CD4-positive, alpha-beta T cell treated with Interleukin-17A for 4 hours (primary cell): ENCODE measurements at places on chromosomes 3 and 15.
A peak's percentile ranks its signal among the peaks of the same experiment; 100 is the strongest.

GRCh38 chr3:56795829-56796185 lies 5.9 kb downstream of the ARHGEF3 start:
- DNase-seq = no peak

DNA sequence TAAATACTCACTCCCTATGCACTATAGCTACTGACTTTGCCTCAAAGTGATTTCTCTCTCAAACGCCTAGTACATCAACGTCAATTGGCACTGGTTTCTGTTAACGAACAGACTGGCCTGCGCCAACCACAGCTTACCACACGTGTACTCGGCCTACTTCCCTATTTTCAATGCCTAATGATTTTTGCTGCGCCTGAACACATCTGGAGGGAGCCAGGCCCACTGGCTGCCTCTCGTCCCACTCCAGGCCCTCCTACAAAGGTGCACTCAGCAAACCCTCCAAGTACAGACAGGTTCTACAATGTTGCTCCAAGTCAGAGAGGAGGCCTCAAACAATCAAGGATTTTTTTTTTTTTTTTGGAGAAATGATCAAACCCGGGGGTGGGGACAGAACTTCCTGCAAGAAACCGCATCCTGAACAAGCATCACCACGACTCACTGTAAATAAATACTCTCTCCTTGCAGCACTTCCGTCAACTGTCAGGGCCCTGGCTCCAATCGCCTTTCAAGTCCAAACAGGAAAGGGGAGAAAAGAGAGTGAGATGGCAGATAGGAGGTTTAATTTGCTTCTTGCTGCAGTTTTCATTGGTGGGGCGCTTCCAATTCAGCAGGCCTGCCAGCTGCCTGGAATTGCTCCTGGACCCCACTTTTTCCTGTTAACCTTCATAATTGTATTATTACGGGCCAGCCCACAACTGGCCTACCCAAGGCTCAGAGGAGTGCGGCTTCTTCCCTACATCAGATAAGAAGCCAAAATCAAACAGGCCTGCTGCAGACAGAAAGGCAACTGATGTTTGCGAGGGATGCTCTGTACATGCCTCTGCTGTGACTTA lies 139.3 kb downstream of the FOXP1 start:
- DNase-seq = peak; percentile 83

GRCh38 chr15:88399021-88399685 lies 68.0 kb downstream of the MRPL46 start:
- no peak for DNase-seq

GRCh38 chr3:9862391-9863057 lies 17.5 kb downstream of the CIDEC start:
- peak; percentile 48 for DNase-seq

DNA sequence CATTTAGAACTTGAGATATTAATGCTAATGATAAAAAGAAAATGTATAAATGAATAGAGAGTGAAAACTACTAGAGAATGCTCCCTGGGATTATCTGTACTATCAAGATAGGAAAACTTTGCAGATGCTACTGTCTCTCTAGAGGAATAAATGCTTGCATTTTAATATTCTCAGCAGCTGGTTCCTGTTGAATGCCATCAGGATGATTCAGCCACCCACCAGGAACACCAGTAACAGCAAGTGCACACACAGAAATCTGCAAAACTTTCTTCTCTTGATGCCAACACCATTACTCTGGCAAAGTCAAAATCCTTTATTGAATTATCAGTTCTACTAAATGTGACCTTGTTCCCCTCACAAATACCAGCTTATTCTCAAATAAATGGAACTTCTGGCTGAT lies 148.4 kb downstream of the TIGIT start:
- DNase-seq = no peak

- DNase-seq = no peak
These were observed 56.1 kb downstream of the FAM174B start for GRCh38 chr15:92599394-92599970.

DNA sequence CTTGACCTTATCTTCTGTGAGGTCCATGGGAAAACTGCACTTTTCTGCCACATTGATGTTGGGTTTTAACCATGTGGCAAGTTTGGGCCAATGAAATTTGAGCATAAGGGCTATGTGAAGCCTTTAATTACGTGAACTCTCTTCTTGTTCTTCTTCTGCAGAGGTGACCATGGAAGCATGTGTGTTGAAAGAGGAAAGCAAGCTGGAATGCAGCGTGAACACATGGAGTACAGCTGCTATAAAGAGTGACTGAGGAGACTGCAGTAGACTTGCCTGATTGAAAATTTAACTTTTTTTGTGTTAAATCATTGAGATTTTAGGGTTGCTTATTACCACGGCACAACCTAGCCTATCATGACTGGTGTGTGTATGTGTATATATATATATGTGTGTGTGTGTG lies 347.3 kb downstream of the ZIC1 start:
- DNase-seq = no peak

DNA sequence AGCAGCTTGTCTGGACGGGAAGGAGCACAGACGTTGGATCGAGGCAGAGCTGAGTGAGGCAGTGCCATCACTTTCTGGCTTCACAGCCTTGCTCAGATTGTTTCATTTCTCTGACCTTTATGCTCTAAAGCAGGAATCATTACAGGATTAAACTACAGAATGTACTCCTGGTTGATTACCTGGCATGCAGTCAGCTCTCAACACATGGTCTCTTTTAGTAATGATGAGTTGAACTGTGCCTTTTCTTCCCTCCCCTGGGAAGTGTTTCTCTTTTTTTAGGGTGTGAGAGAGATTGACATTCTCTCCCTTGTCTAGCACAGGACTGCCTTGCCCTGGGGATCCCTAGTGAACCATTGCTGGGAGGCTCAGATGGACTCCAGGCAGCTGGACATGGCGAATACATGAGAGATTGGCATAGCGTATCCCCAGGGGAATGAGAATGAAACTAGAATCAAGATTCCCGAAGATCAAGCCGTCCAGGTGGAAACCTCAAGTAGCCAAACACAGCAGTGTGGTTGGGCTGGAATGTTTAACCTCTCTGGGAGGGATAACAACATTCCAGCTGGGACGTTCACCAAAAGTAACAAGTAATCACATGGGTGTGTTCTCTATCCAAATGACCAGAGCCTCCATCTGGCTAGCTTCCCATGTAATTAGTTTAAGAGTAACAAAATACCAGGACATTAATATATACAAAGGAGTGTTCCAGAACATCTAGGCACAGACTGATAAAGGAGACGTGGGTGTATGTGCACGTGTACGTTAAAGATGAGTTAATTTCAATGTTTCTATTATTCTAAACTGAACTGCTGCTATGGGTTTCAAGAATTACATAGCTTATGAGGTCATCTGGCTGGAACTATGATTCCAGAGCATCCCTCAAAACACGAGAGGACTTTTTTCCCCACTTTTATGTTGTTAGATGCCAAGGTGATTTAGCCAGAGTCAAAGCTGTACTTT lies 118.6 kb upstream of the NR2E3 start:
- DNase-seq = no peak

- DNase-seq = peak; percentile 71
These were observed 48.8 kb downstream of the GLB1 start for GRCh38 chr3:33047842-33048834.

DNA sequence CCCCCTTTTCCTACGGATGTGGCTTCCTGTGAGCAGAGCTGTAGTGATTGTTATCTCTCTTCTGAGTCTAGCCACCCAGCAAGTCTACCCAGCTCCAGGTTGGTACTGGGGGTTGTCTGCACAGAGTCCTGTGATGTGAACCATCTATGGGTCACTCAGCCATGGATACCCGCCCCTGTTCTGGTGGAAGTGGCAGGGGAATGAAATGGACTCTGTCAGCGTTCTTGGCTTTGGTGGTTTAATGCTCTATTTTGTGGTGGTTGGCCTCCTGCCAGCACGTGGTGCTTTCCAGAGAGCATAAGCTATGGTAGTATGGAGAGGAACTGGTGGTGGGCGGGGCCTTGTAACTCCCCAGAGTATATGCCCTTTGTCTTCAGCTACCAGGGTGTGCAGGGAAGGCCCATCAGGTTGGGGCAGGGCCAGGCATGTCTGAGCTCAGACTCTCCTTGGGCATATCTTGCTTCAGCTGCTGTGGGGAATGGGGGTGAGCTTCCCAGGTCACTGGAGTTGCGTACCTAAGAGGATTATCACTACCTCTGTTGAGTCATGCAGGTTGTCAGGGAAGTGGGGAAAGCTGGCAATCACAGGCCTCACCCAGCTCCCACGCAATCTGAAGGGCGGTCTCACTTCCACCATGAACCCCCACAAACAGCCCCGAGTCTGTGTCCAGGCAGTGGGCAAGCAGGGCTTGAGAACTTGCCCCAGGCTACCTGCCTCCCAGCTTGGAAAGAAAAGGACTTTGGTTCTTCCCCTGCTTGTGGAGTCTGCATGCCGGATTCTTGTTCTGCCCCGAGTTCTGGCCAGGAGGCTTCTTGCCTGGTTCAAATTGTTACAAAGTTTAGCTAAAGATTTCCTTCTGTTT lies 9.0 kb upstream of the ADGRG7 start:
- DNase-seq = no peak

DNA sequence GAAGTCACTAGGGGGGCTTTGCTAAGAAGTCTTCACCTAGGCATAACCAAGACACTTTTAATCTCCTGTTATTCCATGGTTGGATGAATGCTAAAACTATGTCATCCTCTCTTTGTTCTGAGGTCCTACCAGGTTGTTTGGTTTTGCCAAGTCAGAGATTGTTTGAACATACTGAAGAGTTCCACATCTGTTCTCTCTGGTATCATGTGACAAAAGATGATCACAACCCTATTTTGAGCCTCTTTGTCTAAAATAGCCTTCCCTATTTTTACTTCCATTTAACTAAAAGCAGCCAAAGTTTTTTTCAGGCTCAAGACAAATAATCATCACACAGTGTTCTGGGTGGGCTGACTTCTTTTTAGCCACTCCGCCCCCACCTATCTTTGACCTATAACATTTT lies 218.4 kb upstream of the LMCD1 start:
- DNase-seq = no peak

DNA sequence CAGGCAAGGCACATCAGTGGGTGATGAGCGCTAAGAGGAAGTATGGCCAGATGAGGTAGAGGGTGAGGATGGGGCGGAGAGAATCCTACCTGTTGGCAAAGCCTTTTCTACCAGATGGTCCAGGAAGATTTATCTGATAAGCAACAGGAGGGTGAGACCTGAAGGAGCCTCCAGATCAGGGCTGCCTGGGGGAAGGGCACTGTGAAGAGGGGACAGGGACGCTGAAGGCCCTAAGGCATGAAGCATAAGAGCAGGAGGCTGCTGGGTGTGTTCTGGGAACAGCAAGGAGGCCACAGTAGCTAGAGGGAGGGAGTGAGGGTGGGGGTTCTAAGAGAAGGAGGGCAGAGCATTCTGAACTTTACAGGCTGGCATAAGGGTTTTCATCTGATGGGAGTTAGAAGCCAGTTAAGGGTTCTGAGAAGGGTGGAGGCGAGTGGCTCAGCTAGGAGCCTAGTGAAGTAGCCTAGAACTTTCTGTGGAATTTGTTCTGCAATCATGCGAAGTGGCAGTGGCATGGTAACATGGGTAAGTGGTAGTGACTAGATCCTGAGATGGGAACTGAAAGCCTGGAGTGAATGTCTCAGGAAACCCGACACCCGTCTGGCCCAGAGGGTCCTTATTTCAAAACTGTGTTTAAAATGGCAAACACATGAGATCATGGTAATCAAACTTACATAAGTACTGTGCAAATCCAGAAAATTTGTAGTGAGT lies 29.9 kb downstream of the CGNL1 start:
- no peak for DNase-seq

GRCh38 chr3:149463921-149464320 lies 10.6 kb upstream of the TM4SF4 start:
- DNase-seq = no peak

GRCh38 chr15:57537488-57538264 lies 54.0 kb upstream of the MYZAP start:
- DNase-seq = no peak

- no peak for DNase-seq
These were observed 71.3 kb upstream of the FNDC3B start for GRCh38 chr3:171967932-171968678.

- no peak for DNase-seq
These were observed 69.8 kb downstream of the TIGIT start for GRCh38 chr3:114363554-114364202.

GRCh38 chr3:187919544-187919943 lies 174.3 kb upstream of the BCL6 start:
- no peak for DNase-seq

GRCh38 chr3:16179771-16180736 lies 5.6 kb downstream of the GALNT15 start:
- DNase-seq = no peak

GRCh38 chr3:77871436-77871835 lies 831.5 kb downstream of the ROBO2 start:
- no peak for DNase-seq

GRCh38 chr15:65082303-65082953 lies 5.9 kb downstream of the KBTBD13 start:
- DNase-seq = peak; percentile 39

DNA sequence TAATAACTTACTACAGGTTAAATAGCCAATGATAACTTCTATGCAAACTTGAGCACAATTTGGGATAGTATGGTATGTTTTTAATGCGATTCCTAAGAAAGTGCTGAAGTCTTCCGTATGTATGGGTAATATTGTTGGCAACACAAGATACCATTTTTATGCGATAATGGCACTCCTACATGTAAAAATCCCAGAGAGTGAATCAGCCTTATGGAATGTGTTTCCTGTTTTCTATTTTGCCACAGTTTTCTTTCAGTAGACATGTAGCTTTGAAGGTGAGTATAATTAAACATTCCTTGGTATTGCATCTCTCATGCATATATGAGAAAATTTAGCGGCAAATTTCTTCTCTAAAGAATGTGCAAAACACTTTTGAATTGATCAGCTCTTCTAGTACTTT lies 396.8 kb upstream of the AZI2 start:
- DNase-seq = no peak

DNA sequence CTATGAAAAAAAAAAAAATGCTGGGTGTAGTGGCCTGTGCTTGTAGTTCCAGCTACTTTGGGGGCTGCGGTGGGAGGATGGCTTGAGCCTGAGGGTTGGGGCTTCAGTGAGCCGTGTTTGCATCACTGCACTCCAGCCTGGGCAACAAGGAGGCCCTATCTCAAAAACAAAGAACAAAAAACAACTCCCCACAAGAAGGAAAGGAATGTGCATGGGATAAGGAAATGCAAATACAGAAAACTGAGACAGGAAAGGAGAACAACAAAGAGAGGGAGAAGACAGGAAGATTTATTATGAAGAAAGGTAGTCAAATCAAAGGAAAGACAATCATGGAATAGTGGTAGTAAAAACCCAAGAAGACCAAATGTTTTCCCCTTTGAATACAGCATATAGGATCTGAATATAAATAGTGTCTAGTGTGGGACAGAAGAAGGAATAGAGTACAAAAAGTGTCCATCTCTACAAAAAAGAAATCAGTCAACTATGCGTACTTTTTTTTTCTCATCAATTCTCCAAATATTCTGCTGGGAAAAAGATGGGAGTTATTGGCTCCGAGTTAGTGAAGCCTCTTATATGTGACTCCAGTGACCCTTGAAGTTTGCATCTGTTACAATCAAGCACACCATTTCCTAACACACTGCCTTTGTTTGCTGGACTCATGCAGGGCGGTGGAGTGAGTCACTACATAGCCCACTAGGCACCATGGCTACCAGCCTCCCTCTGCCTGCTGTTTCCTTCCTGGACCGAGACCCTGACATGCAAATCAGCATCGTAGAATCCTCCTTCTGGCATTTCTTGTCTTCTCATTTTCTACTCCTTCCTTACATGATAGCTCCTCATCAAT lies 101.2 kb upstream of the PTX3 start:
- no peak for DNase-seq

GRCh38 chr3:112132975-112133448 lies at the start of gene GCSAM:
Gene GCSAM (minus strand): TSS chr3:112133248. CDS start chr3:112133120, 128 bp downstream.
- peak; percentile 73 for DNase-seq
